Glomerular endothelial cell (primary cell): ENCODE measurements at places on chromosomes 2 and 18. TPM values are rescaled to one million over a fixed set of nuclear protein-coding genes. Genes with fewer than 3 reads are reported as not detected.

DNA sequence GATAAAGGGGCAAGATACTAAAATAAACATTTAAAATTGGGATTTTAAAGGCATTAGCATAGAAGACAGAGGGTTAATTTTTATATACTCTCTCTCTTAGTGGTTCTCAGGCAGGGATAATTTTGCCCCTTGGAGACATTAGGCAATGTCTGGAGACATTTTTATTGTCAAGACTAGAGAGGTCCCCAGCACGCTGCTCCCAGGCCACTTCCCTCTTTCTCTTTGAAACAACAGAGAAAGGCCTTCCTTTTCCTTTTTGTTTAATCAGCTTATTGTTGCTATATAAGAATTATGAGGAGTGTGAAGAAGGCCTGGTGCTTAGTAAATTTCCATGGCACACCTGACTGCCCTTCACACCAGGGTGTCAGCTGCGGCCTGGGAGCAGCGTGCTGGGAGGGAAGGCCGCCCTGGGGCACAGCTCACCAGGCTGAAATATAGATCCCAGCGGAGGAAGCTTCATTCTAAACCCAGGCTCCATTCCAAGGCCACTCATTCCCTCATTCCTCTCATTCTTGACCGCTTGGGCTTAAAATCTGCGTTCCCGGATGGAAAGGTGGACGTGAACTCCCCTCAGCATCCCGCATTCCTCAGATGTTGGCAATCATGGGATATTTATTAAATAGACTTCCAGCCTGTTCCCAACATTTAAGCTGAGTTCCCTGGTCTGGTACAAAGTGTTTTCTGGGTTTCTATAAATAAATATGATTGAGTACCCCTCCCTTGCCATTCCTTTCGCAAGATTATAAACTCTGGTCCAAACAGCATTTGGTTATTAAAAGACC lies 22.5 kb downstream of the SLC14A2 start:
- no peak for DNase-seq

DNA sequence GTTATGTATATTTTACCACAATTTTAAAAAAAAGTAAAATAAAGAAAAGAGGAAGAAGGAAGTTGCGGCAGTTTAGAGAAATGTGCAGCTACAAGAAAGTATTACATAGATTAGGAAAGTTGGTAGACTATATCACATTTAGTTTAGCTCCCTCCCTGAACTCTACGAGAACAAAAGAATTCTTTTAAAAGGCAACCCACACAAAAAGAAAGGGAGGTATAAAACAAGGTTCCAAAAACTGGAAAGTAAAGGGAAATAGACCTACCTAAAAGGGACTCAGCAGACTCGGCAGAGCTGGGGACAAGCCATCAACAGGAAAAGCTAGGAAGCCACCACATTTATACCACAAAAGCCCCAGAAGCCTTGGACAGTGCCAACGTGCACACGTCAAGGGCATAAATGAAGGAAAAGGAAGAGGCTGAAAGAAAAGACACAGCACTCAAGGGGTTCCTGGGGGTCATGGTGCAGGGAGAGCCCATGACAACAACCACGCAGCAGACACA lies 9.1 kb downstream of the TMEM127 start:
- DNase-seq: no peak

- no peak for DNase-seq
Measured at GRCh38 chr2:97662386-97662894, 1.4 kb downstream of the ACTR1B start.

- DNase-seq: no peak
Measured at GRCh38 chr18:46814399-46814798, 57.5 kb upstream of the ST8SIA5 start.

GRCh38 chr2:229370509-229370908 lies 99.4 kb upstream of the PID1 start:
- DNase-seq: no peak

DNA sequence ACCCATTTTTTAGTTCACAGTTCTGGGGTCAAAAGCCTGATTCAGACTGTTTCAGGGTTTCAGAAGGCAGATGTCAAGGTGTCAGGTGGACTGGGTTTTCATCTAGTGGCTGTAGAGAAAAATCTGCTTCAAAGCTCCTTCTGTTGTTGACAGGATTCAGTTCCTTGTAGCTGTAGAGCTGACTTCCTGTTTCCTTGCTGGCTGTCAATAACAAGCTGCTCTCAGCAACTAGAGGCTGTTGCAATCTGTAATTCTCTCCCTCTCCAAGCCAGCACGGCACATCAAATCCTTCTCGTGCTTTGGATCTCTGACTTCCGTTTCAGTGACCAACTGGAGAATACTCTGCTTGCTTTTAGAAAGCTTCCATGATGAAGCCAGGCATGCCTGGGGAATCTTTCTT lies 179.4 kb downstream of the DOK6 start:
- no peak for DNase-seq

DNA sequence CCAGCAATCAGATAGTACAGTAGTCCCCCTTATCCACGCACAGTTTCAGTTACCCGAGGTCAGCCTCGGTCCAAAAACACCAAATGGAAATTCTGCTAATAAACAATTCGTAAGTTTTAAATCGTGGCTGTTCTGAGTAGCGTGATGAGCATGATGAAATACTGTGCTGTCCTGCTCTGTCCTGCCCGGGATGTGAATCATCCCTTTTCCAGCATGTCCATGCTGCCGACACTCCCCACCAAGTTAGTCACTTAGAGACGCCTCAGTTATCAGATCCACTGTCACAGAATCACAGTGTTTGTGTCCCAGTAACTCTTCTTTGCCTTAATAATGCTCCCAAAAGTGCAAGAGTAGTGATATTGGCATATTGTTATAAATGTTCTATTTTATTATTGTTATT lies 62.1 kb downstream of the MEX3C start:
- no peak for DNase-seq

DNA sequence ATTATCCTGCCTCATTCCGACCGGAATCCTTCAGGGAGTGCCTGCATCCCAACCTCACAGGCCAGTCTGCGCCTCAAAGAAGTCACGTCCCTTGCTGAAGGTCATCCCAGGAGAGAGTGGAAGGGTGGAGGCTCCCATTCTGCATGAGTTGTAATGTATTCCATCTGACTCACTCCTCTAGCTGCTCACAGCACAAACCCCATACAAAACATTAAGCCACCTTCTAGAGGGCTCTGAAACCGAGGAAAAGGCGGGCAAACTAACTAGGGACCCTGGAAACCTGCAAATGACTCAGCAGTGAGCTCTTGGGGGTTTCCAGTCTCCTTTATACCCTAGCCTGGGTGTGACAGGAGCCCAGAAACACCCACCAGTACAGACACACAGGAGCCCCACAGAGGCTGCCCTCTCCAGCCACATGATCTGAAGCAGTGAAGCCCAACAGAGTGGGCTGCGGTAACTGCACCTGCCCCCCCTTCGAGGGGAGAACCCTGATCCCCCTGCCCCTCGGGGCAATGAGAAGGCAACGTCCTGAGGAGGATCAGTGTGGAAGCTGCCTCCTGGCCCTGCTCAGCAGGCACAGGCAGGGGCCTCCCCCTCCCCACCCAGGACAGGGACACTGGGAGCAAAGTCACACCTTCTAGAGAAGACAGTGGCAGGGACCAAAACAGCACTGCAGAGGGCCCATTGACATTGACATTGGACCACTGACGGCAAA lies 69.3 kb upstream of the SNTG2 start:
- no peak for DNase-seq

DNA sequence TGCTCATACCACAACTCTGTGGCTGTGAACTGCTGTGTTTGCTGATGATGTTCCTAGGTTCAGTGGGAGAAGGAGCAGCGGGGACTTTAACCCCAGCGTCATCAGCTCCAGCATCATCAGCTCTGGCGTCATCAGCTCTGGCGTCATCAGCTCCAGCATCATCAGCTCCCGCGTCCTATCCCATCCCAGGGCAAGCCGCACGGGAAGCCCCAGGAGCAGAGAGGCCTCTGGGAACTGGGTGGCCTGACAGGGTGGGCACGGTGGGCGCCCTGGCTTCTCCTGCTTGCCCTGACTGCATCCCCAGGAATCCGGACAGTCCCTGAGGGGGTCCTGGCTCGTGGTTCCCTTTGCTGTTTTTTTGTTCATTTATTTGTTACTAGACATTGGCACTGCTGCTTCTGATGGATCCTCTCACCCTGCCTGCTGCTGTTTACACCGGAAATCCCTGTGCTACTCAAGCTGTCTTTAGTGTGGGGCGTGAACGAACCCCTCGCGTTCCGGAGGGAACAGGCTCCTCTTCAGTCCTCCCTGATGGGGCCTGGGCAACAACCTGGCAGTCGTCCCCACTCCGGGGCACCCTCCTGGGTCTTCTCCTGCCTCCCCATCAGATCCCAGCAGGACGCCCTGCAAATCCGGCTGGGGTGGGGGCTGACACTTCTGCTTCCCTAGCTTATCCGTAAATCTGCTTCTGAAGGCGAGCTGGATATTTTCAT lies 67.1 kb upstream of the PXDN start:
- DNase-seq: no peak

- DNase-seq: no peak
Measured at GRCh38 chr2:70124983-70125480, 37.8 kb downstream of the PCBP1 start.

- DNase-seq: no peak
Measured at GRCh38 chr2:109726379-109727270, 67.5 kb upstream of the RGPD5 start.

DNA sequence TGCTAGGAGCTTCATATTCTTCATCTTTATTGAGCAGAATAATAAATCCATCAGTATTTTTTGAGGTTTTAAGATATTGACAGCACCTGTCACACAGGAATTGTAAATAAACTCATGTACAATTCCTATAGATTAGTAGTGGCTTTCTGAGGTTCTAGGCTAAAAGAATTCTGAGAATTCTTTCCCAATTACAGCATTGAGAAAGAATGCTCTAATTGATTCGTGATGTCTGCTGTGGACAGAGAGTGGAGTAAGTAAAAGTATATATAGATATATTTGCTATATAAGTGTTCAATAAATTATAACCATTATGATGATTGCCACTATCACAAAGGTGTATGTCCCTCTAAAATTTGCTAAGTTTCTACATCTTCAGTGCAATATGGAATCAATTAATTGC lies 186.5 kb upstream of the NRP2 start:
- DNase-seq: no peak

- no peak for DNase-seq
Measured at GRCh38 chr2:224670203-224670602, 46.0 kb downstream of the CCDC195 start.

GRCh38 chr2:27408601-27409320 lies 630 bp downstream of the PPM1G start:
- DNase-seq: no peak

DNA sequence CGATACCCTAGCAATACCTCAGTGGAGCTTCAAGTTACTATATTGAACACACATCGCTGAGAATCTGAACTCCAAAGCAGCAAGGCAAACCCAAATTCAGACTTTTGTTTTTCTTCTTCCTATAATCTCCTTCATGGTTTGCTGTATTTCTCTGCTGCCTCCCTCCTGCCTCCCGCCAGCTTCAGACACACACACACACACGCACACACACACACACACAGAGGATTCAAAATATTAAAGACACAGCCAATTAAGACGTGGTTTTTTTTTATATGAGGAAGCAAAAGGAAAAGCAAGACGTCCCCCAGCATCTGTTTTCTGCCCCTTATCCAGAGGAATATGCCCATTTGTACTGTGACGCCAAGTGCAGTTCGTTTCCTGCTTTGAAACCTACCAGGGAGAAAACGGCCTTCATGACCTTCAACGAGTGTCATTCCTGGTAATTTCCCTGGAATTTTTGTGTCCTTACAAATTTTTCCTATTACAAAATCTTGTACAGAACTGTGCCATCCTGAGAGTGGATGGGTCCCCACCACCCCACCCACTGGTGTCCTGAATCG lies 547.9 kb upstream of the ID2 start:
- no peak for DNase-seq

- DNase-seq: no peak
Measured at GRCh38 chr18:42861271-42861670, 254.2 kb downstream of the RIT2 start.

DNA sequence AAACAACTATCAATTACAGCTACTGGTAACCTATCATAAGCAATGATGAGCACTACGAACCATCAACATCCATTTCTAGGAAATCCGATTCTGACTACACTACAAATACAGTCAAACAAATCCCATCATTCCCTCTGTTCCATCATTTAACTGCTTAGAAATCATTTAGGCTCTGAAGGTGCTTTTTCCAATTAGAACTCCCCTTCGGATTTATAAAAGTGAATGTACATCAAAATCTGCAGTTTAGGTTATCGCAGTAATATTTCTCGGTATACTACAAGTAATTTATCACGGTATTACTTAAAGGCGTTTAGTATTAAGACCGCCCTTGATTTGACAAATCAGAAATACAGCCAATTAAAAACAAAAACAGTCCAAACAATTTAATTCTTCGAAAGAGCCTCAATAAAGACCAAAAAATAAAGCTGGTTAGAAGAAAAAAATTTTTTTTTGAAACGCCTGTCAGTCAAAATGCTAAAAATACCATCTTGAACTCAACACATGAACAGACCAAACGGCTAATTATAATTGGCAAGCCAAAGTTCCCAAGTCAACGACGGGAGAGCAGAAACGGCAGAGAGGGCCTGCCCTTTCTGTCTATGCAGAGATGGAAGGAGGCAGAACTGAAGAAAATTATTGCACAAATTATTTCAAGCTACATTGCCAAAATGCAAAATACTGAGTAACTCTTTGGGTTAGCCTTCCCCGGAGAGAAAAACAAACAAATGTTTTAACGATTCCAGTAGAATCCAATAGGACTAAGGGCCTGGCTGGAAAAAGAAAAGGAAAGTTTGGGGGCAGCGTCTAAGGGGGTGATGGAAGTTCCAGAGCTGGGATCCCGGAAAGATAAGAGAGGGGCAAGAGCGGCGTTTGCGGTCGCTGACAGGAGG lies 1.2 kb downstream of the VPS54 start:
- peak; percentile 20 for DNase-seq

- DNase-seq: no peak
Measured at GRCh38 chr2:129469389-129469788, 510.1 kb upstream of the RAB6C start.

GRCh38 chr2:176553685-176554100 lies 284.5 kb downstream of the MTX2 start:
- DNase-seq: peak; percentile 39

DNA sequence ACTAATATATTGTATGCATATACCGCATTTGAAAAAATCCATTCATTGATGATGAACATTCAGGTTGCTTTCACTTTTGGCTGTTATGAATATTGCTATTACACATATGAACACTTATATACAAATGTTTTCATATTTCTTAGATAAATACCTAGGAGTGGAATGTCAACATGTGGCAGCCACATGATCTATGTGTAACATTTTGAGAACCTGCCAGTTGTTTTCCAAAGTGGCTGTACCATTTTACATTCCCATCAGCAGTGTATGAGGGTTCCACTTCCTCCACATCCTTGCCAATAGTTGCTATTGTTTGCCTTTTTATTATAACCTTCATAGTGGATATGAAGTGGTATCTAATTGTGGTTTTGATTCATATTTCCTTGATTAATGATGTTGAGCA lies 40.5 kb downstream of the CCDC85A start:
- DNase-seq: no peak

TMSB10 gene
- 8,984 and 9,445 TPM in 2 replicates for total RNA-seq

OR6B2 gene
- total RNA-seq: not detected in 2 replicates

SLC11A1 gene
- 0.05 TPM in 1 of 2 replicates, not detected in the other for total RNA-seq

SULT1C4 gene
- 13.7 and 20.2 TPM in 2 replicates for total RNA-seq

ASAP2 gene
- 42.1 and 71.6 TPM in 2 replicates for total RNA-seq

DUSP28 gene
- 1.8 and 3.1 TPM in 2 replicates for total RNA-seq

CYP27A1 gene
- 15.8 and 24.0 TPM in 2 replicates for total RNA-seq

CTAGE1 gene
- not detected in 2 replicates for total RNA-seq

ASB3 gene
- total RNA-seq: 15.4 and 17.6 TPM in 2 replicates

ZNF514 gene
- 5.1 and 8.3 TPM in 2 replicates for total RNA-seq

MC2R gene
- total RNA-seq: not detected in 2 replicates
